Left kidney (tissue), 8 donors: ENCODE measurements at places on chromosomes 3 and 15.

DNA sequence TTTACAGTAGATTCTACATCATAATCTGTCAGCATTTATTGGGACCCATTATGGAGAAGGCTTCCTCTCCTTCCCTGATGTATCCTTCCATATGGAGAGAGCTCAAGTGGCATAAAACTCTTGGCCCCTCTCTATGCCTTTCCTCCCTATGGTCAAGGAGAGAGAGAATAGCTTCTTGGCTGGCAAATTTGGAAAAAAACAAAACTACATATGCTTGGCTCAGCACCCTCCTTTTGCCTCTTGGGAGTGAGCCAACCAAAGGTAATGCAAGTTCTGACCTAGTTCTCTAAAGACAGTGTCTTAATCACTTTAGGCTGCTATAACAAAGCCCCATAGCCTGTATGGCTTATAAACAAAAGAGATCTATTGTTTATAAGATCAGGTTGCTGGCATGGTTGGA, 37.5 kb downstream of the C3orf70 start:
- DNase-seq, result no peak

- DNase-seq, result peak; percentile 56
Measured at GRCh38 chr15:74955796-74956647, 550 bp downstream of the RPP25 start.

DNA sequence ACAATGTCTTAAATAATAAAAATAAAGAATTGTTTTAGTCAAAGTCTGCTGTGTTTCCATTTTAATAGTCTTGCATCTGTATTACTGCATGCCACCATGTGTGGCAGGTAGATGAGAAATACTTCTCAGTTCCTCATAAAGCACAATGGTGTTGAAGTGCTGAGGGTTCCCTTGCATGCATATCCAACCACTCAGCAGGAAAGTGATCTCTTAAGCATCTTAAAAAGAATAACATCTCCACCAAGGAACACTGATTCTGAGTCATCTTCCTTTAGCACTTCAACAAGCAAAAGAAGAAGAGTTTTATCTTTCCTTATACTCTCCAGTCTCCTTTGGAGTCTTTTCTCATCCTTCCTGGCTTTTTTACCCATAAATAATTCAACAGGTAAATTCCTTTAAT, 602.0 kb downstream of the TBL1XR1 start:
- DNase-seq, result no peak

- peak; percentile 33 for DNase-seq
Measured at GRCh38 chr15:73822998-73823397, 50.4 kb upstream of the TBC1D21 start.

DNA sequence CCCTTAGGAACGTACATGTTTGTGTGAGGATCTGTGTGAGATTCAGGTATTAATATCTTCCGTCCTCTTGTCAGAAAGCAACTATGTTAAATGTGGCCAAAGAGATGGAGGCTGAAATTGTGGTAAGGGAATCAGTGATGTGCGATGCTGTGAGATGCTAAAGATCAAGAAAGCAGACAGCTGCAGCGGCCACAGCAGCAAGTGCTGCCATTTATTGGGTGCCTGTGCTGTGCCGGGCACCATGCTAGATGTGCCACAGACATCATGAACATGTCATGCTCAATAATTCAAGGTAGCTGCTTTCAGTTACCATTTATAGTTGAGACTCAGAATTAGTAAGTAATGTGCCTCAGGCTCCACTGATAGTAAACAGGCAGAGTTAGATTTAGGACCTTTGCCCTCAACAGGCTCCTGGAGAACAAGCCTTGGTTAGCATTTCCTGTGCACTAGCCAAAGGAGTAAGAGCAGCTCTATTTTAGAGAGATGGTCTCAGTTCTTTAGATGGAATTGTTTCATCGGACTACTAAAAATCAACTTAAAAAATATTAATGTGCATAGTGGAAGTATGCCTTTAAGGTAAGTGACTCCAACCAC, 24.9 kb downstream of the LARS2 start:
- no peak for DNase-seq

GRCh38 chr3:191166368-191166767, 32.7 kb upstream of the OSTN start:
- no peak for DNase-seq

- no peak for DNase-seq
Measured at GRCh38 chr3:189406148-189406547, 225.0 kb upstream of the TP63 start.
